ENCODE measurements at places on chromosomes 5 and 9. TPM values are rescaled to one million over a fixed set of nuclear protein-coding genes. Genes with fewer than 3 reads are reported as not detected.

The SWI5 gene
- 10.5 TPM for total RNA-seq

DNA sequence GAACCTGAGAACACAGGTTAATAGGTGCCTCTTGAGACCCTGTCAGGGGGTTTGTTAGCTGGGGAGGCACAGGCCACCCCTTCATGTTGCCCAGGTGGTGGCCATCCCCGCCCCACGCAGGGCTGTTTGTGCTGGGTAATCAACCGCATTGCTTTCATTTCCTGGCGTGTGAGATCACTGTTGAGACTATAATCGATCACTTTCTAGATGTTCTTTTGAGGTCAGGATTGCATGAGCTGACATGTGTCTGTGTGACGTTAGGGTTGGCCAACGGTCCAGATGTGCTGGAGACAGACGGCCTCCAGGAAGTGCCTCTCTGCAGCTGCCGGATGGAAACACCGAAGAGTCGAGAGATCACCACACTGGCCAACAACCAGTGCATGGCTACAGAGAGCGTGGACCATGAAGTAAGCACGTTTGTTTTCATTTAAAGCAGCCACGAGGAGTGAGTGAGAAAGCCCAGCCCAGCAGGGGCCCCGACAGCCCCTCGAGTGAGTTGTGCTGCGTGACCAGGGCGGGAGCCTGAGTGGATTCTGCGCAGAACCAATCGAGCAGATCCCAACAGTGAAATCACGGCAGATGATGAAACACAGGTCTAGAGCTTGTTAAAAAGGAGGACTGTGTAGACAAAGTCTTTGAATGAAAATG lies 115.0 kb upstream of the CACNA1B start:
- no peak for DNase-seq

GRCh38 chr9:12414514-12414913 lies 278.7 kb upstream of the TYRP1 start:
- DNase-seq, result no peak

GRCh38 chr9:130549093-130549735 lies 30.2 kb upstream of the FUBP3 start:
- no peak for DNase-seq

DNA sequence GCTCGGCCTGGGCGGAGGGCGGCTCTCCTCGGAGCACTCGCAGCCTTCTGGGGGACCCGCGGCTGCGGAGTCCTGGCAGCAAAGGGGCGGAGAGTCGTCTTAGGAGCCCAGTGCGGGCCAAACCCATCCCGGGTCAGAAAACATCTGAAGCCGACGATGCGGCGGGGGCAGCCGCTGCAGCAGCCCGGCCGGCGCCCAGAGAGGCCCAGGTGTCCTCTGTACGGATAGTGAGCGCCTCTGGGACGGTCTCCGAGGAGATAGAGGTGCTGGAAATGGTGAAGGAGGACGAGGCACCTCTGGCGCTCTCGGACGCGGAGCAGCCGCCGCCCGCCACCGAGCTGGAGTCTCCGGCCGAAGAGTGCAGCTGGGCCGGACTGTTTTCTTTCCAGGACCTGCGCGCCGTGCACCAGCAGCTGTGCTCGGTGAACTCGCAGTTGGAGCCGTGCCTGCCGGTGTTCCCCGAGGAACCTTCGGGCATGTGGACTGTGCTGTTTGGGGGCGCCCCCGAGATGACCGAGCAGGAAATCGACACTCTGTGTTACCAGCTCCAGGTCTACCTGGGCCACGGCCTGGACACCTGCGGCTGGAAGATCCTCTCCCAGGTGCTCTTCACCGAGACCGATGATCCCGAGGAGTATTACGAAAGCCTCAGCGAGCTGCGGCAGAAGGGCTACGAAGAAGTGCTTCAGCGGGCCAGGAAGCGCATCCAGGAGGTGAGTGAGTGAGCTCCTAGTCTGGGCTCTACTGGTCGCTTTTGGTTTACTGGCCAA lies 1.2 kb downstream of the JMY start:
- DNase-seq, result peak; percentile 20

Data from cerebellum (tissue), 4 donors.